ENCODE measurements at places on chromosomes 12 and 14.
A peak's percentile ranks its signal among the peaks of the same experiment; 100 is the strongest.

GRCh38 chr14:50260072-50260471, 28.7 kb upstream of the SOS2 start:
- no peak for DNase-seq

- DNase-seq, result no peak
These were observed 27.7 kb upstream of the TBX3 start for GRCh38 chr12:114711689-114712152.

DNA sequence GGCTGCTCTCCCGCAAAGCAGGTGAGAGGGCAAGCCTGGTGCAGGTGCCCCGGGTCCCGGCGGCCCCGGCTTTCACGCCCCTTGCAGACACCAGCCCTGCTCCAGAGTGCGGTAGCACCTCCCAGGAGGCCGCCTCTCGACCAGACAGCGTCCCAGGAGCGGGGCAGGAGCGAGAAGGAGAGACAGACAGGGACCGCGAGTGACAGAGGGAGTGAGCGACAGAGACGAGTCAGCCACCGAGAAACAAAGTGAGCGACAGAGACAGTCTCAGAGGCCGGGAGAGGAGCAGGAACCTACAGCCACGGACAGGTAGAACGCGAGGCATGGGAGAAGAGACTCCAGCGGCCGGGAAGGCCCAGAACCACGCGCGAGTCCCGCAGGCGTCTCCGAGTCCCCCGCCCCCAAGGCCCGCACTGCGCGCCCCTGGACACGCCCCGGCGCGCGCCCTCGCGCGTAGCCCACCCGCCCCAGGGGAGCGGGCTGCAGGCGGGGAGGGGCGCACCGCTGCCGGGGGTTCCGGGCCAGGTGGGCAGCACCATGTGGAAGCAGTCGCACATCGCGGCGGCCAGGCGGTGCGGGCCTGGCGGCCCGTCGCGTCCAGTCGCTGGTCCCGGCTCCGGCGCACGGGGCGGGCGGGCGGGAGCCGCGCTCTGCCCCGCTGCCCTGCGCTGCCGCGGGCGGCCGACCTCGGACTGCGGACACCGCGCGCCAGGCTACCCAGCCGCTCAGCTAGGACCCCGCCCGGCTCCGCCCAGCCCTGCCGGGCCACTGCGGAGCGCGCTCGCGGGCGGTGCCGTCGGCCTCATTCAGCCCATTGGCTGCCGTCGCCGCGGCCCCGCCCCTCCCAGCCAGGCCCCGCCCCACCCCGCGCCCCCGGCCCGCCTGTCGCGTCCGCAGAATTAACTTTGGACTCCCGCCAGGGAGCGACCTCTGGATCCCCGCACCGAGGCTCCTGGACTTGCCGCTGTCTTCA, at the start of gene AHNAK2:
Gene AHNAK2, minus strand, starts transcription at position 694 of the 973 bp plus-strand sequence. Its CDS starts 137 bp downstream, at position 557.
- peak; percentile 55 for DNase-seq

- DNase-seq, result peak; percentile 33
These were observed 6.3 kb downstream of the ZFP36L1 start for GRCh38 chr14:68786491-68787091.

DNA sequence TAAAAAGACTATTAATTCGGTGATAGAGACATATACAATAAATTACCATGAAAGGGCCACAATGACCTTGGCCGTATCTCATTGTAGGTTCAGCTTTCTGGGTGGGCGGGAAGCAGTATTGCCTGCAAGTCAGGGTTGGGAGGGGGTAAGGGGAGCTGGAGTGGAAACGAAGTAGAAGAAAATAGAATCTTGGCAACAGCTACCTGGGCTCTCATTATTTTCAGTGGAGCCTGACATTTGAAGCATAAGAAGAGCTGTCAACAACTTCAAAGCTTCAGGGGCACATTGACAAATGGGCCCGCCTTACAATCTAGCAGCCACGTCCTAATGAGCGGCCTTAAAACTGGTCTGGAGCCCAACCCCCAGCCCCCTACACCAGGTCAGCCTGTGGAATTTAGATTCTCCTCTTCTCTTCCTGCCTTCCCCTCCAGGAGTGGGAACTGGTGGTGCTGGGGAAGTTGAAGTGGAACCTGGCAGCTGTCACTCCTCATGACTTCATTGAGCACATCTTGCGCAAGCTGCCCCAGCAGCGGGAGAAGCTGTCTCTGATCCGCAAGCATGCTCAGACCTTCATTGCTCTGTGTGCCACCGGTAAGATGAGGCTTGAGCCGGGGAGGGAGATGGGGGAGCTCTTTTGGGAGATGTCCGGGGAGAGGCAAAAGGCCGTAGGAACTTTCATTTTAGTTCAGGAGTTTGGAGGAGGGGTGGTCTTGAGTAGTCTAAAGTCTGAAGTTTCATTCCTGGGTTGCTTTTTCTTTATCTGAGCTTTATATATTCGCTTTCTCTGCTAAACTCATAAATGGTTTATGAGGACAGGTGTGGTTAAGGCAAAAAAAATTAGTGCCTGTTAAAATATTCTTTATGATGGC, 5.0 kb downstream of the CCND2 start:
- DNase-seq, result no peak

DNA sequence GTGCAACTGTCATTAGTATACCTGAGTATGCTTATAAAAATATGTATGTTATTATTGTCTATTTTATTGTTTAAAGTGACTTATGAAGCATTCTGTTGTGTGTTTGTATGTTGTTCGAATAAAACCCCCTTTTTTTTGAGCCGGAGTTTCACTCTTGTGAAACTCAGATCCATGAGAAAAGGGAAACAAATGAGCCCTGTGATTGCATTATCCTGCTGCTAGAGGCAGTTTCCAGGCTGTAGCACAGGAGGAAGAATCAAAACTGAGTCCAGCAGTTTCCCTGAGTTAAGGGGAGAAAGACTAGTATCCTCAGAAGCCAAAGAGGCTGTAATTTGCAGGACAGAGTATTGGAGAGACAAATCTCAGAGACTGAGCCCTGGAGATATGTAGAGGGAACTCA, 12.5 kb downstream of the SGPP1 start:
- DNase-seq, result no peak

- DNase-seq, result no peak
These were observed 168.9 kb upstream of the NOVA1 start for GRCh38 chr14:26766726-26767125.

DNA sequence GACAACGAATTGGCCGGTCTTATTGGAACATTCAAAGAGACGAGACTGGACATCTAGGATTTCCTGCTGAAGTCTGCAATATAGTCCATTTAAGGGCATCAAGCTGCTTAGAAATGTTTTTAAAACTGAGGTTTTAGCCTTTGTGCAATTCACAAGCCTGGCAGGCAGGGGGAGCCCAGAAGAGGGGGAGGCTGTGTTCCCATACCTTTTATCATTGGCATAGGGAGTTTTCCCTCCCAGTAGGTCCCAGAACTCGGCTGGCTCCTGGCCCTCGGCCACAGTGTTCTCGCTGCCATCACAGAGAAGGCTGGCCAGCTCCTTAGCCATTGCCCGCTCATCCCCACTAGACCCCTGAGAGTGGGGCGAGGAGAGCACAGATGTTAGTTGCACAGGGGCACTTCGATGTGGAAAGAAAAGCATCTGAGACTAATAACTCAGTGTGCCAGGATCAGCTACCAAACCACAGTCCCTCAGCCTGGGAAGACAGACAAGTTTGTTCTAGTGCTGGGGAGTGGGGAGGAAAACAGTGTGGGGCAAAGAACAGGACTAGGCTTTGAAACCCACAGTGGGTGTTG, 15.1 kb downstream of the AVIL start:
- peak; percentile 33 for DNase-seq

DNA sequence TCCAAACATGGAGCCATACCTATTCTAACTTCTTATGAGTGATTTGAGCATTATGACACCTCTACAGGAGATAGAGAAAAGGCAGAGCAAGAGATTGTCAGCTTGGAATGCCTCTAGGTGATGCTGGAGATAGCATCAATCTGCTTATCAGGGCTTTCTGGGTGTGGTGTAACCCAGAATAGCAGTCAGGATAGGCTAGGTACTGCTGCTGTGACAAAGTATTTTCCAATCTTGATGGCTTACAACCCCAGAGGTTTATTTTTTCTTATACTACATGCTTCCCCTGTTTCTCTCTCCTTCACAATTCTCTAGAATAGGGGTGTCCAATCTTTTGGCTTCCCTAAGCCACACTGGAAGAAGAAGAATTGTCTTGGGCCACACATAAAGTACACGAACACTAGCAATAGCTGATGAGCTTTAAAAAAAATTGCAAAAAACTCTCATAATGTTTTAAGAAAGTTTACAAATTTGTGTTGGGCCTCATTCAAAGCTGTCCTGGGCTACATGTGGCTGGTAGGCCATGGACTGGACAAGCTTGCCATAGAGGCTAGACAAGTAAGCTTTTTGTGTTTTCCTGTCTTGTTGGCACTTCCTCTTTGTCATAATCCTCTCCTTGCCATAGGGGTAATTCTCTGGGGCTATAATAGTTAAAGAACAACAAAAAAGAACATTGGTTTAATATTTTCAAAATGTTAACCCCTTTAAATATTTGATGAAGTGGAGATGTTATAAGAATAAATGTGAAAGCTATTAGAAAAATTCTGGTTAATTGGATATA, 123.9 kb upstream of the PMCH start:
- no peak for DNase-seq

DNA sequence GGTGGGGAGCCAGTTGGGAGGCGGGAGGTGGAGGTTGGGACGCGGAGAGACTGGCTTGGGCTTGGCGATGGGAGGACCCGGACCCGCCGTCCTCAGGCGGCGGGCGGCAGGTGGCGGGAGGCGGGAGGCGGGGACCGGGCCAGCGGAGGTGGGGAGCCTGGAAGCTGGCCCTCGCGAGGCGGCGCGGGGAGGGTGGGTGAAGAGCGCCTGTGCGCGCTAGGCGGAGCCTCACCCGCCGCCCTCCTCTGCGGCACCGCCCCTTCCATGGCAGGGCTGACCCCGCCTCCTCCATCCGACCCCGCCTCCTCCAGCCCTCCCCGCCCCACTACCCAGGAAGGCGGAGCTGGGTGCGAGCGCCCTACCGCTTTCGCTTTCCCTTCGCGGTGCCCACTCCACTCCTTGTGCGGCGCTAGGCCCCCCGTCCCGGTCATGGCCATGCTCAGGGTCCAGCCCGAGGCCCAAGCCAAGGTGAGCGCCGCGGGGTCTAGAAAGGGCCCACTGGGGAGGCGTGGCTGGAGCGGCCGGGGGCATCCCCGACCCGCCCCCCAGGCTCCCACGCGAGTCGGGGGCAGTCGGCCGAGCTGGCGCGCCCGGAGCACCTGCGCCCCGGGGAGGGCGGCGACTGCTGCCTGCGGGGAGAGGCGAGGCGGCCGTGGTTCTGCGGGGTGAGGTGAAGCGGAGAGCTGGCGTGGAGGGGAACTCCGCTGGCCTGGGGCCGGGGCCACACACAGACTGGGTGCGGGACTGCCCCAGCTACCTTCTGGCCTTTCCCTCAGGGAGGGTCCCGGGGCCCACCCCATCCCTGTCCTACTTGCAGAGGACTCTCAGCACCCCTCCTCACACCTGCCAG, at the start of gene PSME1:
Gene PSME1, plus strand, starts transcription at position 361 of the 850 bp plus-strand sequence. Its CDS starts 69 bp downstream, at position 430.
- DNase-seq, result peak; percentile 95

DNA sequence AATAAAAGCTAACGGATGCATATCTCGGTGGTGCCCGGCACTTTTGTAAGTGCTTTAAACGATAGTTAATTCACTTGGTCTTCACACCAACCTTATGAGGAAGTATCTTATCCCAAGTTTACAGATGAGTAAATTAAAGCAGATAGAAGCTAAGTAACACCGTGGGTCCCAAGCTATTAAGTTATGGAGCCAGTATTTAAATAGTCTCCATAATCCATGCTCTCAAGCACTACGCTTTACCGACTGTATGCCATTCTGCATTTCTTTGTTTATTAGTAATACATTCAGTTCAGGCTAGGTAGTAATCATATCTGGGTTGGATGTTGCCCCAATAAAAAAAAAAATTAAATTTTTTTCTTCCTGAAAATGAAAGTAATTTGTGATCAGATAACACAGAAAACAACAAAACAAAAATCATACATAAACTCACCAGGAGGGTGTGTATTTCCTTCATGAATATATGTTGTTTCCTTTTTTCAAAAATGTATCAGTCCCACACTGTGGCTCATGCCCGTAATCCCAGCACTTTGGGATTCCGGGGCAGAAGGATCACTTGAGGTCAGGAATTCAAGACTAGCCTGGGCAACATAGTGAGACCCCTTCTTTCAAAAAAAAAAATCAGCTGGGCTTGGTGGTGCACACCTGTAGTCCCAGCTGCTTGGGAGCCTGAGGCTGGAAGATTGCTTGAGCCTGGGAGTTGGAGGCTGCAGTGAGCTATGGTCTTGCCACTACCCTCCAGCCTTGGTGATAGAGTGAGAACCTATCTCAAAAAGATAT, 1.4 kb upstream of the M6PR start:
- DNase-seq, result no peak

DNA sequence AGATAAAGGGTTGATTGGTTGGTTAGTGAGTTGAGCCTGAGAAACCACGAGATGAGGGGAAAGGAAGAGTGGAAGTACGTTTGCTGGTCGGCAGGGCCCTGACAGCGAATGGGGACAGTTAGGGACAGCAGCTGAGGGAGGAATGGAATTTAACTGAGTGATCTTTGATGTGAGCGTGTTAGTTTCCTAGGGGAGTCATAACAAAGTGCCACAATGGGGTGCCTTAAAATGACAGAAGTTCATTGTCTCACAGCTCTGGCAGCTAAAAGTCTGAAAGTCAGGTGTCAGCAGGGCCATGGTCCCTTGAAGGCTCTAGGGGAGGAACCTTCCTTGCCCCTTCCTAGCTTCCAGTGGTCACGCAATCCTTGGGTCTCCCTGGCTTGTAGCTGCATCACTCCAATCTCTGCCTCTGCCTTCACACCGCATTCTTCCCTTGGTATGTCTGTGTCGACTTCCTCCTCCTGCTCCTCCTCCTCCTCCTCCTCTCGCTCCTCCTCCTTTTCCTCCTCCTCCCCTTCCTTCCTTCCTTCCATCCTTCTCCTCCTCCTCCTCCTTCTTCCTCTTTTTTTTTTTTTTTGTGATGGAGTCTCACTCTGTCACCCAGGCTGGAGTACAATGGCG, 26.0 kb upstream of the RIN3 start:
- no peak for DNase-seq

GRCh38 chr12:131947482-131948027, 2.2 kb upstream of the EP400 start:
- DNase-seq, result no peak

- DNase-seq, result no peak
These were observed 15.2 kb downstream of the IL31 start for GRCh38 chr12:122158700-122159285.

DNA sequence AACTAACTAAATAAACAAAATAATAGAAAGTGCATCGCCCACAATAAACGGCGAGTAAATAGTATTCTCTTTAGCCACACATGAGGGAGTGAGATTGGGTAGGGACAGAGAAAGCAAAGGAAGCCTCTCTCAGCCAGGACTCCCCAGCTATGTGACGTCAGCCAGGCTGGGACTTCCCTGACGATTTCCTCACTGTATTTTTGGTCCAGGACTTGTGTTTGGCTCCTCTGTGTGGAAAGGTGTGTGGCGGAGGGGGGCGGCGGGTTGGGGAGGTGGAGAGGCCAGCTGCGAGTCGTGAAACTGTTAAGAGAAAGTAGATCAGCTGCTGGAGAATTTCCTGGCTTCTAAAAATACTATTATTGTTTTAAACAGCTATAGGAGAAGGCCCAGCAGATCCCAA, 1124.6 kb downstream of the AACS start:
- DNase-seq, result no peak

DNA sequence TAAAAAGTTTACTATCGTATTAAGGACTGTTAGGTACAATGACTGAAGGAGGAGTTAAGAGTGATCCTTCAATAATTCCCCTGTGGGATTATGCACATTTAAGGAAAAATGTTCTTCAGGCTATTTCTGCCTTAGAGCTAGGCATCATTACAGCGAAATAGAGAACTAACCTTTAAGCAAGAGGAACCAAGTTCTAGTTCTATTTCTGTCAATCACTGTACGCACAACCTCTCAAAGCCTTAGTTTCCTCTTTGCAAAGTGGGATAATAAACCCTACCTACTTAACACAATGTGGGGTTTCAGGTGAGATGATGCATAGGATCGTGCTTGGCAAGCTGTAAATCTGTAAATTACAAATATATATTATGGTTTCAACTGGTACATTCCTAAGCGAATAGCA, 15.4 kb downstream of the NTF3 start:
- DNase-seq, result no peak
